ENCODE measurements at places on chromosomes 3 and 15. TPM values are rescaled to one million over a fixed set of nuclear protein-coding genes. Genes with fewer than 3 reads are reported as not detected.

The ANKRD63 gene
- not detected for total RNA-seq

The TUSC7 gene
- not detected for total RNA-seq

The IL5RA gene
- total RNA-seq: not detected

The LMAN1L gene
- total RNA-seq: 0.63 TPM

DNA sequence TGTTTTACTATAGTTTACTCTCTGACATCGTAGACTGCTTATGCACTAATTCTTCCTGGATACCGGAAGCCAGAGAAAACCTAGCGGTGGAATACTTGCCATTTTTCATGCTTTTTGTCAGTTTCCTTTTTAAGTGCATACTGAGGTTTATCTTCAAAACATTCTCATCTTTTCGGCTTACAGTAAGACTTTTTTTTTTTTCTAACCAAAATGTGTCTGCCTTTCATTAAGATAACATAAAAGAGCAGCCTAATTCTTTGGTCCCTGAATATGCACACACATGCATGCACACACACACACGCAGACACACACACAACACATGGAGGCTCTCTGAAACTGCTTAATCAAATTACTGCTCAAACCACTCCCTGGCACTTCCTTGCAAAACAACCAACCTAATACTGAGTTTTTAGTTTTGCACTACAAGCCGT lies 1.3 kb downstream of the ZNF445 start:
- peak overlapping the region; percentile 78 for H3K27ac ChIP-seq
- DNase-seq: no peak
- H3K27me3 ChIP-seq: no peaks in the 10 kb centered on the region
- peak overlapping the region; percentile 90 for H3K4me3 ChIP-seq
- H3K4me1 ChIP-seq: peaks cover 25% of the 10 kb centered on the region

DNA sequence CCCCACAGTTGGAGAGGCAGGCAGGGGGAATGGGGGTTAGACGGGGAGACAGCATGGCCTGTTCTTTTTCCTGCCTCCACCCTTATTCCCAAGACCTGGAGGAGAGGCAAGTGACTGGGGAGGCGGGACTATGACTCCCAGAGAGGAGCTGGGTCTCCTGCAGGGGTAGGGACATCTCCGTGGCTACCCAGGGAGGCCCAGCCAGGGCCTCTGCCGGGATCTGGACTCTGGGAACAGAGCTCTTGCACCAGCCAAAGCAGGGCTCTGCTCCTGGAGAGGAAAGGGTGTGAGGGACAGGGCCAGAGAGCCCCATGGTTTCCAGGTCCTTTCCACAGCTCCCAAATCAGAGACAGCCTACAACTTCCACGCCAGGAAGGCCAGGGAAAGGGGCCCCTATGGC lies 22.8 kb downstream of the CFAP100 start:
- no peak overlapping the region for H3K4me3 ChIP-seq
- H3K4me1 ChIP-seq: no peaks in the 10 kb centered on the region
- DNase-seq: no peak
- H3K27ac ChIP-seq: no peak overlapping the region

All from activated CD4-positive, alpha-beta memory T cell treated with anti-CD3 and anti-CD28 coated beads, Interleukin-2, amount 10 ng/mL, durations not matched to agents 7 days and 5 days (primary cell).